Stimulated activated CD4-positive, alpha-beta T cell treated with anti-CD3 and anti-CD28 coated beads, Interleukin-4, amount 100 ng/mL, for 4 hours (primary cell): ENCODE measurements at places on chromosomes 12 and 14.

GRCh38 chr14:65100922-65101541 is 1.3 kb downstream of the MAX start:
- DNase-seq, result no peak

DNA sequence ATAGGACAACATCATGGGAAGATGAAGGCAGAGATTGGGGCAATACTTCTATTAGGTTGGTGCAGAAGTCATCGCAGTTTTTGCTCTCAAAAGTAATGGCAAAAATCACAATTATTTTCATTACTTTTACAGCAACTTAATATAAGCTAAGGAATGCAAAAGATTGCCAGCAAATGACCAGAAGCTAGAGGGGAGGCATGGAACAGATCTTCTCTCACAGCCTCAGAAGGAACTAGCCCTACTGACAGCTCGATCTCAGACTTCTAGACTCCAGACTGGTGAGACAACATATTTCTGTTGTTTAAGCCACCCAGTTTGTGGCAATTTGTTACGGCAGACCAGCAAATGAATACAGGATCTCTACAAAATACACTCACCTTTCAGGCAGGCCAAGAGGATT is 348.5 kb upstream of the TBX3 start:
- no peak for DNase-seq

GRCh38 chr12:3069714-3070113 is 7.5 kb upstream of the TSPAN9 start:
- DNase-seq, result no peak

GRCh38 chr14:71783786-71784185 is 148.4 kb upstream of the RGS6 start:
- DNase-seq, result no peak

DNA sequence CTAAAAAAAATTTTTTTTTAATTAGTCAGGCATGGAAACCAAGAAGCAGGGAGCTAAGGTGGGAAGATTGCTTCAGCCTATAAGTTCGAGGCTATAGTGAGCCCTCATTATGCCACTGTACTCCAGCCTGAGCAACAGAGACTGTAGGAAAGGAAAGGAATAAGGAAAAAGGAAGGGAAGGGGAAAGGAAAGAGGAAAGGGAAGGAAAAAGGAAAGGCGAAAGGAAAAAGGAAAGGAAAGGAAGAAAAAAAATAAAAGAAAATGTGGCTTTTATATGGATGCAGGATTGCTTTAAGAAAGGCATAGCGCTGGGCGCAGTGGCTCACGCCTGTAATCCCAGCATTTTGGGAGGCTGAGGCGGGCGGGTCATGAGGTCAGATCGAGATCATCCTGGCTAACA is 70.4 kb downstream of the R3HDM2 start:
- no peak for DNase-seq

DNA sequence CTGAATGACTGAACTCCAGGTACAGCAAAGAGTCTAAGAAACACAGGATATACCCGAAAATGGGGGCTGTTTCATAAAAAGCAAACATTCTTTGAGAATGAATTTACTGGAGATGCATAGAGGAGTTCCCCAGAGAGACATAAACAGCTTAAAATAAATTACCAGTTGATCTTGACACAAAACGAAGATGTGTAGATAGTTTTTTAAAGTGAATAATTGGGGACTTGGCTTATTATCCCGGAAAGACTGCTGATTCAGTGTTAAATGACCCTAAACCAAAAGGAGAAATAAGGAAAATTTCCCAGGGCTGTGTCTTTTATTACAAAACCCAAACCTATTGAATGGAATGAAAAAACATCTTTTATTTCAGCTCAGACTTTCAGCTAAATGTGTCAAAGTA is 1052.8 kb upstream of the TMEM132C start:
- DNase-seq, result no peak

- DNase-seq, result no peak
Observed at GRCh38 chr14:78758333-78758732, 588.2 kb downstream of the NRXN3 start.

DNA sequence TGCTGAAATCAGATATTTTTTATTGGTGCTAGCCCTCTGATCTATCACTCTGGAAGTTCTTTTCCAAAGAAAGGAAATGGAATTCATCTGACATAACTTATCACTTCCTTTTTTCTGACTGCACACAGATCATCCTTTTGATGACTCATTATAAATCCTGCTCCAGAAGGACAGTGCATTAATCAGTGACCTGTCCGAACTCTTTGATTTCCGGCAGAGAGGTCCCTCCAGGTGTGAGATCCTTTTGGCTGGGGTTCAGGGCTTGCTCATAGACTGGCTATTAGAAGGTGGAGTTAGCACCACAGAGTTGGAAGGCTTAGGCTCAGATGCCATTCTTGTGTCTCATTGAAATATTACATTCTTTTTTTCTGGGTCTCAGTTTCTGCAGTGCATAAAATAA is 328.2 kb downstream of the ZFP36L1 start:
- no peak for DNase-seq

- peak; percentile 94 for DNase-seq
Observed at GRCh38 chr12:50283229-50283923, at the start of gene LIMA1. TSS of gene LIMA1 (minus strand) at chr12:50283520. CDS start at chr12:50248751, 34,769 bp downstream.

GRCh38 chr12:47346251-47347019 is 266.7 kb upstream of the AMIGO2 start:
- DNase-seq, result no peak

DNA sequence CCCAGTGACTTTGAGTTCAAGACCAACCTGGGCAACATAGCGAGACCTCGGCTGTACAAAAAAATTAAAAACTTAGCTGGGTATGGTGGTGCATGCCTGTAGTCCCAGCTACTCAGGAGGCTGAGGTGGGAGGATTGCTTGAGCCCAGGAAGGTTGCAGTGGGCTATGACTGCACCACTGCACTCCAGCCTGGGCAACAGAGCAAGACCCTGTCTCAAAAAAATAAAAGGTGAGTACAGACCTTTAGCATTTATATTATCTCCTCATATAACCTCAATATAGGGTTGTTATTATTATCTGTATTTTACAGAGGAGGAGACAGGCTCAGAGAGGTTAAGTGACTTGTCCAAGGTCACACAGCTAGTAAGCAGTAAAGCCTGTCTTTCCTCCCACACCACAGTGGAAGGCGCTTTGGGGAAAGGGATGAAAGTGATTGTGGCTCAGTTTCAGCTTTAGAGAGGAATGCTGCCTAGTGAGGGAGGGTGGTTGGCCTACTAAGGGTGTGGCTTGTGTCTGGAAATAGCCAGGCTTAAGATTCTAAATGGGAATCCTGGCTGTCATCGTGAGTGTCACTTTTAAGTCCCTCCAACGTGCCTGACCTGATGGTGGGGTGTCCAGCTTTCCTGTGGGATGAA is 7.2 kb downstream of the TPCN1 start:
- no peak for DNase-seq

GRCh38 chr14:105940534-105941225 is 414.3 kb downstream of the TMEM121 start:
- no peak for DNase-seq

- DNase-seq, result no peak
Observed at GRCh38 chr12:14628771-14629170, 61.1 kb upstream of the PLBD1 start.

GRCh38 chr12:132211816-132212215 is 67.6 kb downstream of the NOC4L start:
- DNase-seq, result no peak

DNA sequence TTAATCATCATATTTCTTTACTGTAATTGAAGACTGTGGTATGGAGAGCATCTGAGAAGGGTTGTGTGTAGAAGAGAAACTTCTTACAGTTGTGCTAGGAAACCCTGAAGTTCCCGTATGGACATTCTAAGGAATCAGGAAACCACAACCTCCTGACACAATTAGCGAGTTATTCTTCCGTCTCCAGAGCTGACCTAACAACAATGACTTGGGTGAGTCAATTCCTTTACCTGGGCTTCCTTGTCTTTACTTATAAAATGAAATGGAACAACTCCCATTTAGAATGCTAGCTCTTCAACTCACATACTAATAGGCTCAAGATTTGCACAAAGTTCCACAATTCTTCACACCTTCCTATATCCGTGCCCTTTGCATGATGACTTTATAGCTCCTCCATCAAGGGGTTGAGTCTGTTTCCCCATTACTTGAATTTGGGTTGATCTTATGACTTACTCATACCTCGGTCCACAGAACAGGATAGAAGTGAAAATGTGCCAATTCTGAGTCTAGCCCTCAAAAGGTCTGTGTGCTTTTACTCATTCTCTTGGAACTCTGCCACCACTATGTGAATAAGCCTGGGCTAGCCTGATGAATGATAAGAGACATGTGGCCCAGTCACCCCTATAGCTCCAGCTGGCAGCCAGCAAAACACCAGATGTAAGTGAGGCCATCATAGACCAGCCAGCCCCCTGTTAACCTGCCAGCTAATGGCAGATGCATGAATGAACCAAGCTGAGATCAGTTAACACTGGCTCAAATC is 459.4 kb downstream of the ETNK1 start:
- no peak for DNase-seq

DNA sequence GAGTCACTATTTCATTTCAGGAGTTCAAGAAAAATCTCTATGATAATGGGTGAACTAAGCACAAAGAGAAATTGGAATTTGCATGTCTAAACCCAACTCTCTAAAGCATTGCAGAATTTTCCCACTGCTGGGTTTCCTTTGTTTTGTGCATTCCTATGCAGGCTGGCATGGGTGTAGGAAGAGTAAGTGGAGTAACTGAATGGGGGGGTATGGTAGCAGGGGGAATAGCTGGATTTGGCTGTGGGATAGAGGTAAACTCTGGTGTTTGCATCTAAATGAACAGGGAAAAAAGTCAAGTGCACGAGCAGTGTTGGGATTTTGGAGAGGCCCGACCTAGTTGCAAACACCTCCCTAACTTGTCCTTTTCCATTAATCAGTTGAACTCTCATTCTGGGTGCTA is 159.1 kb downstream of the ANO4 start:
- no peak for DNase-seq

DNA sequence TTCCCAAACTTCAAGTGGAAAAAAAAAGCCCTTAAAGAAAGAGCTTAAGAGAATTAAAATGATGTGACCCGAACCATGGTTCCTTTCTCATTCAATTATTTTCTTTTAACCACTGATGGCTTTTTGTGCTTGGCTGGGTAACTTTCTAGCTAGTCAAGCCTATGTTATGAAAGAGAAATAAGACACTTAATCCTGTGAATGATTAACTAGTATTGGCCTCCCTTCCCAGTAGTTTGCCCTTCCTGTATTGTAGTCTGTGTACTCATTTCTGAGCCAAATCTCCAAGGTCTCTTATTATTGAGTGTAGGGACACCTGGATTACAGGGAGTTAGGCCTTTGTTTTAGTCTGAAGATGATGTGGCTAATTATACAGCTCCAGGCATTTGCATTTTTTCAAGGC is 353.0 kb downstream of the RAD51B start:
- DNase-seq, result no peak

DNA sequence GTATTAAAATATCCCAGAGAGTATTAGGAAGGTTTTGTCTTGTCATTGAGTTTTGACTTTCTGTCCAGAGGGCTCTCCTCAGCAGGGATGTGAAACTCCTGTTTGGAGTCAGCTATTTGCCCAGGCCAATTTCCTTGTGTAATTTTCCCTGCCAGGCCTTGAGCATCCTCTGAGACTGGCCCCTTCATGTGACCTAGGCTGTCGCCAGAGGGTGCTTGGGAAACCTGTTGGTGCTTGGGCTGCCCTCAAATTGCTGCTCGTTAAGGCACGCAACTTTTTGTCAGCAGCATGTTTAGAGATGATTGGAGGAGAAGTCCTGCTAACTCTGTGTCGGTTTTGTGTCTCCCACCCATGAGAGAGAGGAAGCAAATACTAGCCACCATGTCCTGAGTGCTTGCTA is 39.1 kb downstream of the IQSEC3 start:
- no peak for DNase-seq

DNA sequence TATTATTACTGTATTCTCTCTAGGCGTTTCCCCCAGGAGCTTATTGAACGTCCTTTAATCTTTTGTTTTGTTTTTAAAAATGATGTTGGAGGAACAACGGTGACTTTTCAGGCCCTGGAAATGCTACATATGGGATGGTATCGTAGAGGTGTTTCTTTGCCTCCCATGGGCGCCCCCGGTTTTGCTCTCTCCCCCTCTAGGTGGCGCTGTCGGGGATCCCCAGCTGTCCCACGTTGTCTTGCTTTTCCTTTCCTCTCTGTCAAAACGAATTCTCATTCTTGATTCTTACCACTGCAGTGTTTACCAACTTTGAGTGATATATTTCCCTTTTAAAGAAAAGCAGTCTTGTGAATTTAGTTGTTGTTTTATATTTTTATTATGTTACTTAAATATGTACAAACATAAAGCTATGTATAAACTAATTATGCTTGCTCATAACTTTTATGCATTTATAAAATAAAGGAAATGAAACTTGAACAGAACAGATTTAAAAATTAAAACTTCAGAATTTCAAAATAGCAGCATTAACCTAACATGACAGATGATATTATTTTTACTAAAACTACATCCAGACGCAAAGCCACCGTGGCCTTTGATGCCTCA is 171.9 kb downstream of the RGS6 start:
- DNase-seq, result peak; percentile 30

- no peak for DNase-seq
Observed at GRCh38 chr14:30108975-30109700, 181.5 kb upstream of the PRKD1 start.

DNA sequence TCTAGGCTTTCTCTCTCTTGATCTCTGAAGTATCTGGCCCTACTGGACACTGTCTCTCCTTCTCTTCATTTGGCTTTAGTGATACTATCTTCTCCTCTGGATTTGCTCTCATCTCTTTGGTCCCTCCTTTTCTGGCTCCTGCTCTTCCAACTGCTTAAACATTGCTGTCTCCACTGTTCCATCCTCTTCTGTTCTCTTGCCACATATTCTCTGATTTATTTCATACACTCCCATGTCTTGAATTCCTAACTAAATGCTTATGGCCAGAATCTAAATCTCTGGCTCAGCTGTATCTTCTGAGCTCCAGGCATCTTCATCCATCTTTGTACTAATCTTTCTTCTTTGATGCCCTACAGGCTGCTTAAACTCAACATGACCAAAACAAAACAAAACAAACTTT is 25.5 kb upstream of the PCED1B start:
- DNase-seq, result no peak

GRCh38 chr12:90909069-90909770 is 45.8 kb downstream of the CCER1 start:
- DNase-seq, result no peak

GRCh38 chr14:24481622-24482324 is 26.3 kb downstream of the CMA1 start:
- DNase-seq, result peak; percentile 35

DNA sequence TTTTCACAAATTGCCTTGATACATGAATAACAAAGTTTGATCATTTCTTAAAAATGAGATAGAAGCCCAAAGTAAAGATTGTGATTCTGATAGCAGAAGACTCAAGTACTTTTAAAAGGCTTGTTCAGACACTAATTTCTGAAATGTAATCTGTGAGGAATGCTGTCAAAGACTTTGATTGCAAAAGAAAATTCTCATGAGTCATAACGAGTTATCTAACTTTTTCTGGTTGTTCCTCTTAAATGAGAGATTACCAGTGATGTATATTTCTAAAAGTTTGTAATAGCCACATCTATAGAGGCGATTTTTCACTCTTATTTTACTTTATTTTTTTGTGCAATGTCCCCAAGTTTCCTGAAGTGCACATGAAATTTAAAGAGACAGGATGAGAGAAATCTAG is 7.0 kb downstream of the PYGL start:
- no peak for DNase-seq

GRCh38 chr12:2559931-2560330 is 234.8 kb upstream of the FKBP4 start:
- DNase-seq, result no peak
